ENCODE measurements at places on chromosomes 7 and 10. TPM values are rescaled to one million over a fixed set of nuclear protein-coding genes. Genes with fewer than 3 reads are reported as not detected.

The MSMB gene
- not detected for total RNA-seq

The MMP21 gene
- total RNA-seq = 0.28 TPM

The EPO gene
- not detected for total RNA-seq

The SLC26A5 gene
- total RNA-seq = not detected

The WDR86 gene
- 6.2 TPM for total RNA-seq

The CCL26 gene
- total RNA-seq = 1.00 TPM

The LIPK gene
- not detected for total RNA-seq

DNA sequence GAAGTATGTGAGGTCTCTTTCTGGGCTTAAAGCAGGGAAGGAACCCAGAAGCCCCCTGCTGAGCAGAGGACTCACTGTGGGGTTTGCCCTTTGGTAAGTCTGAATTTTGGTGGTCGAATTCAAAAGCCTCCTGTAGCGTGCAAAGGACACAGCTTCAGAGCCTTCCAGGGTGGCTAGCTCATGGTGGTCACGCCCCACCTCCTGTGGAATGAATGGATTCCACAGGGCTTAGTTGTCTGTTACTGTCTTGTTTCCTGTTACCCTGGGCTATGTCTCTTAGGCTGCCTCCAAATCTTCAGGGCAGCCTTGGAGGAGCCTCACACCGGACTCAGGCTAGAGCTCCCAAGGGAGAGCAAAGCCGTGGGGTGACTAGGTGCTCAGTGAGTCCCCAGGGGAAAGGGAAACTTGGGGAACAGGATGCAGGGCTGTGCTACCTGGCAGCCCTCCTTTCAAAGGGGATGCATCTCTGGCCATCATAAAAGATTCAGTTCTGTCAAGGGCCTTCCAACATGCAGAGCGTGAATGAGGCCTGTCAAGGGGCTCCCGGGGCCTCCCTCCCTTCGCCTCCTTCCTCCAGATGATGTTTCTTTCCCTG is 211.7 kb downstream of the CCSER2 start:
- DNase-seq = no peak

DNA sequence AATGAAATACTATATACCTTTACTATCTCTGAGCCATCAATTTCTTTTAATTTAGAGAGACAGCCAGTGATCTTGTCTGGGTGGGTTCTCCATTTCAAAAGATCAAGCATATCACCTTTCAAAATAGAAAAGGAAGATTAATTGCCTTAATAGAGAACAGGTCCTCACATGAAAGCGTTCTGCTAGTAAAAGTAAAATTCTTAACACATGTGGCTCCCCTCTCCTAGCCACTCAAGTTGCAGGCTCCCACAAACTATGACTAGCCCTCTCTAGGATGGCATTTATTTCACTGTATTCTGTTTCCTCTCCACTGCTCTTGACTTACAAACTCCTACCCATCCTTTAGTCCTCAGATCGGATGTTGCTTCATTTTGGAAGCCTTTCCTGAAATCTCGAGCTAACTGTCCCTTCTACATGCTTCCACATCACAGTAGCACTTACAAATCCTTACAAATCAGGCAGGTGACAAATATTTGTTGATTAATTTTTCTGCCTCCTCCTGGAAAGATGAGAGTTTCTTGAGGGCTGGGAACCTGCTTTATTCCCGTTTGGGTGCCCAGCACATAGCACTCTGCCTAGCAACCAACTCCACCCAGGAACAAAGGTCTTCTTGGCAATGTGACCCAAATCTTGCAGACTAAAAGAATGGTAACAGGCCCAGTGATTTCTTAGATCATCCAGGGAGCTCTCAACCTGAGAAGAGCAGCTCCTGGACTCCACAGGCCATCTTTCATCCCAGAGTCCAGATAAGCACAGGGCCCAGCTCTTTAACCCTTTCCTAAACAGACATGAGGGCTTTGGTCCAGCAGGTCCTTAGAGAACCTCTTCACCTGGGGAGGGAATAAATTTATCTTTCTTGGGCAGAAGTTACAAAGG is 310.4 kb upstream of the IMMP2L start:
- DNase-seq = no peak

DNA sequence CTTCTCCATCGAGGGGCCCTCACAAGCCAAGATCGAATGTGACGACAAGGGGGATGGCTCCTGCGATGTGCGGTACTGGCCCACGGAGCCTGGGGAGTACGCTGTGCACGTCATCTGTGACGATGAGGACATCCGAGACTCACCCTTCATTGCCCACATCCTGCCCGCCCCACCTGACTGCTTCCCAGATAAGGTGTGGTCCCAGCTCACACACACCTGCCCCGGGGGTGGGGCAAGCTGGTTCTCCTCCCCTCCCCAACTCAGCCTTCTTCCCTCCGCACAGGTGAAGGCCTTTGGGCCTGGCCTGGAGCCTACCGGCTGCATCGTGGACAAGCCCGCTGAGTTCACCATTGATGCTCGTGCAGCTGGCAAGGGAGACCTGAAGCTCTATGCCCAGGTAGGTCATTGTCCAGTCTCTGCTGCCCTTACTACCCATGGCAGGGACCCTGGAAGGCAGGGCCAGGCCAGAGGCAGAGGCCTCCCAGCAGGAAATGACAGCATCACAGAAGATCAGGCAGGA is 11.0 kb downstream of the FLNC start:
- DNase-seq = no peak

DNA sequence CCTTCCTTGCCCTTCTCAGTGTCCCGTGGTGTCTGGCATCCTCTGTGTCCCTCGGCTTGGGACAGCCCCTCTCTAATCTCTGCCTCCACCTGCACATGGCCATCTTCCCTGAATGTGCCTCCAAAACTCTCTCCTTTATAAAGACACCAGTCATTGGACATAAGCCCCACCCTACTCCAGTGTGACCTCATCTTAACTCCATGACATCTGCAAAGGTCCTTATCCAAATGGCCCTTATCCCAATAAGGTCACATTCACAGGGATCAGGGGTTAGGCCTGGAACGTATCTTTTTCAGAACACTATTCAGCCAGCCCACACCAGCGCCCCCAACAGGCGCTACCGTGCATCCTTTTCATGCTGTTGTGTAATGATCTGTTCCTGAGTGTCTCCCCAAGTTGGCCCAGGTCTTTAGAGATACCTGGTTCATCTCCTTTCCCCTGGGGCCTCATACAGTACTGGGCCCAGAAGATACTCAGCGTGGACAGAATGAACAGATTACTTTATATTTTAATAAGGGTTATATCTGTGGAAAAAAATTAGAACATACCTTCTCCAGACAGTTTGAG is 132.6 kb upstream of the ADAM12 start:
- no peak for DNase-seq

- DNase-seq = no peak
Measured at GRCh38 chr10:93991114-93991513, 2.6 kb upstream of the PLCE1 start.

DNA sequence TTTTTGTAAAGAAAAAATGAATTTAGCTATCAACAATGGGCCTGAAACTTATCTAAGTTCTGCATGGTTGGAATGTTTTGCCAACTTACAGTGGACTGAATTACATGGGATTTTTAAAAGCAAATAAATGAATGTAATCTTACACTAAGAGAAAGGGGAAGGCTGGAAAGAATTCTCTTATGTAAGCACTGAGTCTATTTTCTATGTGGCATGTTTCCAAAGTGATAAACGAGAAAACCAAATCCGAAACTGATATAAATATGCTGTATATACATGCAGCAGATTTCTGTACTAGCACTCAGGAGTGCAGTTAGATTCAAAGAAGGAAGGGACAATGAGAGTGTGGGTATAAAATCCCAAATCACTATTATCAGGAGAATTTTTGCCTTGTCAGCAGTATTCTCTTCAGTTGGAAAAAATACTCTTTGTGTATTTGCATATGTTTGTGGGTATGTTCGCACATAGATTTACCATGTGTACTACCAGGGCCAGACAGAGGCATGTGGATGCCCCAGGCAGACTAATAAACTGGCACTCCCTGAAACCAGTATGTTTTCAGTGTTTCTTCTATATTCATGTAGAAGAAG is 334.3 kb upstream of the SEMA3D start:
- no peak for DNase-seq

DNA sequence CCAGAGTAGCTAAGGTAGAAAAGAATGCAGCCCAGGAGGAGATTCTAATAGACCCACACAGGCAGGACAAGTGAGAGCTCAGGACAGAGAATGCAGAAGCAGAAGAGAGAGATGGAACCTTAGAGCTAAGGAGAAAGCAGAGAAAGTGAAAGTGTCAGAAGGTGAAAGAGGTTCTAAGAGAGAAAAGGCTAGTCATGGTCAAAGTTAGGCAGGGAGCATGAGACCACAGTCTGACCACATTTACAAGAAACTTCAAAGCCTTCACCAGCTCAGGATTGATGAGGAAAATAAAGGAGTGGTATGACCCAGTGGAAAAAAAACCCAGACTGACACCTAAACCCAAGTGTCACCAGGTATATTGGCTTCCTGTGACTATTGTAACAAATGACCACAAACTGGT is 131.8 kb upstream of the WDR11 start:
- no peak for DNase-seq

GRCh38 chr10:1037098-1037497 is 11.4 kb upstream of the IDI2 start:
- DNase-seq = no peak

DNA sequence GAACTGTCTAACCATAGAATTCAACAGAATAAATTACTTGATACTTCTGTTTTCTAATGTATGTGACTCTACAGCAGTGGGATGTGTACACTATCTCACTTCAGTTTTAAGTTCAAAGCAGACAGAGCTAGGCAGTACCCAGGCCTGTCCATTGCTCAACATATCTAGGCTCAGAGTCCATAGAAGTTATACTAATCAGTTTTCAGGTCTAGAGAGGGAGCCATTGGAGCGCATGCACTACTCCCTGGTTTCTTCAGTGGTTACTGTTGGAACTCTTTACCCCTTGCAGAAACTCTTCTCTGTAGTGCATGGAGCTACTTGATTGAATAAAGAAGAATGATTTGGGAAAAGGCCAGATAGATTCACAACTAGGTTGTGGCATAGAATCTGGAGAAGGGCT is 4.4 kb downstream of the CD36 start:
- DNase-seq = no peak

GRCh38 chr10:89580243-89580642 is 44.8 kb upstream of the SLC16A12 start:
- DNase-seq = no peak

DNA sequence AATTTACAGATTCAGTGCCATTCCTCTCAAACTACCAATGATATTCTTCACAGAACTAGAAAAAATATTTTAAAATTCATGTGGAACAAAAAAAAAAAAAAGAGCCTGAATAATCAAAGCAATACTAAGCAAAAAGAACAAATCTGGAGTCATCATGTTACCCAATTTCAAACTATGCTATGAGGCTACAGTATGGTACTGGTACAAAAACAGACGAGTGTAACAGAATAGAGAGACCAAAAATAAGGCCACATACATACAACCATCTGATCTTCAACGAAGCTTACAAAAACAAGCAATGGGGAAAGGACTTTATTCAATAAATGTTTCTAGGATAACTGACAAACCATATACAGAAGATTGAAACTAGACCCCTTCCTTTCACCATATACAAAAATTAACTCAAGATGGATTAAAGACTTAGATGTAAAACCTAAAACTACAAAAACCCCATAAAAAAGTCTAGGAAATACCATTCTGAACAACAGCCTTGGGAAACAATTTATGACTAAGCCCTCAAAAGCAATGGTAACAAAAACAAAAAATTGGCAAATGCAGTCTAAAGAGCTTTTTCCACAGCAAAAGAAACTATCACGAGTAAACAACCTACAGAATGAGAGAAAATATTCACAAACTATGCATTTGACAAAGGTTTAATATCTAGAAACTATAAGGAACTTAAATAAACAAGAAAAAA is 207.7 kb downstream of the PTN start:
- DNase-seq = no peak

GRCh38 chr10:125071008-125071407 is 89.4 kb downstream of the CTBP2 start:
- DNase-seq = peak; percentile 64

DNA sequence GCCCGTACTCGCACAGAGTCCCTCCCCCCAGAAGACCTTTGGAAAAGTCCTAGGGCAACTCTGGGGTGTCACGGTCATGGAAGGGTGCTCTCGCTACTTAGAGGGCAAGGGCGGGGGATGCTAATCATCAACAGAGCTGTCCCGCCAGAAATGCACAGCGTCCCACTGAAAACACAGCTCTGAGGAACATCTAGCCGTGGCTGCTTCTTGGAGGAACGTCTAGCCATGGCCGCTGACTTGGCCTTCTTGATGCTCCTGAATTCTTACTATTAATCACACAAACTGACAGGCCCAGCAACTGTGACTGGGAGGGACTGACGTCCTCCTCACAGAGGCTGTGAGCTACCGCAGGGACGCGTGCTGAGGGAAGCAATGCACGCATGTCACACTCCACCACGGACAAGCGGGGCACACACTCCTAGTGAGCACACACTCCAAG is 1.7 kb downstream of the TUBGCP2 start:
- no peak for DNase-seq

DNA sequence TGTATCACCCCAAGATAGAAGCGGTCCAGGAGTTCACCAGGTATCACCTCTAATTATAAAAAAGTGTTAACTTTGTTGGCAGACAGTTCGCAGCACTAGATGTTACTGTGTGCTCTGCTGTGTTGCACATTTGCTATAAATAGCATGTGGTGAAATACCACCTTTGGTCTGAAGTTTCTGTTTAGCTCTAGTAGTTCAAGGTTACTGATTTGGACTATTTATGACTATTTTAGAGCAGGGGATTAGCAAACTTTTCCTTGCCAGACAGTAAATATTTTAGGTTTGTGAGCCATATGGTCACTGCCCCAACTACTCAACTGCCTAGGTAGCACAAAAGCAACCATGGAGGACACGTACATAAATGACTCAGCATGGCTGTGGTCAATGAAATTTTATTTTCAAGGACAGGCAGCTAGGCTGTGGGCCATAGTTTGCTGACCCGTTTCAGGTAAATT is 16.5 kb downstream of the DENND10 start:
- DNase-seq = no peak

DNA sequence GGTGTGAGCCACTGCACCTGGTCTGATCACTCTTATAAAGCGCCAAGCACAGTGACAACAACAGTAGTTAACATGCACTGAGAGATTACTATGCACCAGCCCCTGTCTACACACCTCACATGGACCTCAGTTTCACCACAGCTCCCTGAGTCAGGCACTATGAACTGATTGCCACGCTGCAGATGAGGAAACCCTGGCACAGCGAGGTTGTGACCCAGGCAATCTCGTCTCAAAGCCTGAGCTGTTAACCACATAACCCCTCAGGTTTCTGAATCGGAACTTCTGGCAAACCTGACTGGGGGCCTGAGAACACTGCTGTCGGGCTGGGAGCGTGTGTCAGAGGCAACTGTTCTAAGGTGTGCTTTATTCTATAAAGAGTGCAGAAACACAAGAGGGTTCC is 150.8 kb downstream of the RNF216 start:
- DNase-seq = no peak
